Fibroblast of skin of right biceps (primary cell): ENCODE measurements at places on chromosomes 5 and 9.

GRCh38 chr5:35862126-35862525 lies 5.4 kb downstream of the IL7R start:
- no peak for DNase-seq

GRCh38 chr9:137878146-137878941 lies 762 bp downstream of the CACNA1B start:
- DNase-seq: peak; percentile 27

DNA sequence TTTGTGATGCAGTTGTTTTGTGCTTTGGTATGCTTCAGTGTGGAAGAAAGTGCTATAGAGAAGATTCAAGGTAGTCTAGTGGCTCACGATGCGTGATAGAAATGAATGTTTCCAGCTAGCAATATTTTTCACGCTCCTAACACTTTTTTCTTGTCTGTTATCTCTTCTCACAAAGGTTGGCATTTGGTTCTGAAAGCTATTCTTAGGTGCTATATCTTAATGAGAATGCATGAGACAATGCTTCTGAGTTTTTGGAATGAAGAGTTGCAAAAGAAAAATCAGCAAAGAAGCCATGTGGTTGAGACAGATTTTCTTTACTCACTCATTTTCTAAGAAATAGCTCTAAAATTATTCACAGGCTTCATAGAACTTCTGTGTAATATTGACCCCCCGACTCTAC lies 122.6 kb downstream of the PDE8B start:
- DNase-seq: no peak

- DNase-seq: no peak
These were observed 123.4 kb downstream of the MVB12B start for GRCh38 chr9:126449725-126450667.

- DNase-seq: no peak
These were observed 115.3 kb upstream of the SPIN1 start for GRCh38 chr9:88272986-88273385.
